ENCODE measurements at places on chromosomes 16 and 17.

DNA sequence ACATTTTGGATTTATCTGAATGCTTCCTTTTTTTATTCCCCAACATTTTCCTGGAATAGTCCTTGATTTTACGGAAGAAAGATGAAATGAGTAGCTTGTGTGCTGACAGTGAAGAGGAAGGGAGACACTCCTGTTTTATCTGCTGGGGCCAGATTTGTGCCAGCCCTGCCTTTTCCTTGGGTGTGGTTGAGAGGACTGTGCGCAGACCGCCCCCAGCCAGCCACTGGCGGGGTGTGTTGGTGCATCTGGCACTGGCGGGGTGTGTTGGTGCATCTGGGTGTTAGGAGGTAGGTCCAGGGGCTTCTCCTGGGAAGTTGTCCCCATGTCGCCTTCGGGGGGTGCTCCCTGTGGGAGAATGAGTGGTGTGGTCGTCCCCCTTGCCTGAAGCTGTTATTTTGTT is 39.5 kb downstream of the RAP1GAP2 start:
- no peak for DNase-seq

GRCh38 chr17:49779156-49779738 is 9.2 kb upstream of the KAT7 start:
- DNase-seq = no peak

DNA sequence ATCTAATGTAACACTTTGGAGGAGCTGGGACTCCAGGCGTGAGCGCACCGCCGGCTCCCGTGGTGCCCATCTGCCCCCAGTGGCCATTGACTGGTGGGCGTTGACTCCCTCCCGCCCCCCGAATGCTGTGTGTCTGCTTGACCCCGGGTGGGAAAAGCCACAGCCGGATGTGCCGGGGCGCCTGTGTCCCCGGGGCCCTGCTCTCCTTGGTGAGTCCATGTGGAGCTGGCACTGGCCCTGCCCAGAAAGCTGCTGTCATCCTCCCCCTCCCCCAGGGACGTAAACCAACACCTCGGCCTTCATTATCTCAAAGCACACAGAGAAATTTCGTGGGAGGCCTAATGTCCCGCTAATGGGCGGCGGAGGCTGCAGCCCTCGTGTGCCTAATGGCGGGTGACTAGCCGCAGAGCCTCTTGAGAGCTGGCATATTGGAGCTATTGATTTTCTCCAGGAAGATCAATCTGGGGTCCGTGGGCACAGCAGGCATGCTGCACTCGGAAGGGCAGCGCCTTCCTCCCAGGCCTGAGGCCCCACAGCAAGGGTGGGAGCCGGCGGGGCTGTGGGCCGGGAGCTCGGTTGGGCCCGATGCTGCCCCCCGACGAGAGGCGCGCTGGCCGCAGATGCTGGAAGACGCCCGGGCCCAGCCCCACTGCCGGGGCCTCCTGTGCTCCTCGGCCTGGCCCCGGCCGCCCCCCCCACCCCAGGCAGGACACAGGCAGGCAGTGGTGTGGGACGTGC is 4.0 kb upstream of the PERCC1 start:
- DNase-seq = no peak

DNA sequence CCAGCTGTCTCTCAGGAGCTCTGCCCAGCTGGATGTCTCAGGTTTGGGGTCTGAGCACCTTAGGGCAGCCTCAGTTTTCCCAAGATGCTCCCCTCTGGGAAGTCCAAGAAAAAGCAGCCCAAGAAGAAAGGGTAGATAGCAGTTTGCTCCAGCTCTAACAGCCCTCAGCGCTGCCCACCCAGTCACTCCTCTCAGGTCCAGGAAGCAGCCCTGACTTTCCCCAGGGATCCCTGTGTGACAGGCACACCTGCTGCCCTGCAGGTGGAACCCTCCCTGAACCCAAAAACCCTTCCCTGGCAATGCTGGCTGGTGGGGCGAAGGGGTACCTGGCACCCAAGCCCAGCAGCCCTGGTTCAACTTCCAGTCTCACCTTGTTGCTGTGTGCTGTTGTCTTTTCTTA is 48.1 kb downstream of the BEAN1 start:
- no peak for DNase-seq

DNA sequence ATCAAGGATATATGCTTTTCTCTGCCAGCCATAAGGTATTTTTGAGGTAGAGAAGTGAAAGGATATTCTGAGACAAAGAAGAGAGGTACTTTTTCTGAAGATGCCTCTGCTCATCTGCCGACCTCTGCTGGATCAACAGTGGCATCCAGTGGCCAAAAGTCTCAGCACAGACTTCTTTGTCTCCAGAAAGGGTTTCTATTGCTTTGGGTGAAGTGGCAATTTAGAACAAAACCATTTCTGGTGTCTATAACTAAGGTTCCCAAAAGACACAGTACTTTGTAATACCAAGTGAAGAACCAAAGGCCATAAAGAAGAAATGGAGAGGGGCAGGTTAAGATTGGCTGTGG is 155.2 kb upstream of the C17orf78 start:
- DNase-seq = peak; percentile 56

Data from EH (cell line).